ENCODE measurements at places on chromosomes 6 and 20.

DNA sequence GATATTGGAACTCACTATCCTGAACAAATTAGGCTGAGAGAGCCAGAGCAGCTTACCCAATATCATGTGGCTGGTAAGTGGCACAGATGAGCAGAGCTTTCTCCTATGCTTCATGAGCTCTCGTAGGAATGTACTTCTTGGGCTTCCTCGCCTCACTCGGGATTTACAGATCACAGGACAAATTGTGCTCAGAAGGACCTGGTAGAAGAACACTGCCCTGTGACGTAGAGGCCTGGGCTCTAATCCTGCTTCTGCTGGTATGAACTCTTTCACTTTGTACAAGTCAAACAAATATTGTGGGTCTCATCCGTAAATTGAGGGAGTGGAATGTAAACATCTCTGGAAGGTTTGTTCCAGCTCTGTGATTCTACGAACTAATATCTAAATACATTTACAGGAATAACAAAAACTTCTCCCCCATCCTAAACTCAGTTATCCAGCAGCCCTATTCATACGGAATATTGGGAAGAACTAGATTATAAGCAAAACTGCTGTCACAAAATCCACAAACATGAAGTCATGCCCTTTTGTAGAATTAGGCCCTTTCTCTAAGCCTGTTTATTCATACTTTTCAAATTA lies 187.6 kb downstream of the CLIC5 start:
- no peak for DNase-seq

- no peak for DNase-seq
Measured at GRCh38 chr6:14644381-14644780, 526.8 kb downstream of the CD83 start.

GRCh38 chr20:22546344-22546743 lies 38.0 kb downstream of the FOXA2 start:
- DNase-seq, result no peak

DNA sequence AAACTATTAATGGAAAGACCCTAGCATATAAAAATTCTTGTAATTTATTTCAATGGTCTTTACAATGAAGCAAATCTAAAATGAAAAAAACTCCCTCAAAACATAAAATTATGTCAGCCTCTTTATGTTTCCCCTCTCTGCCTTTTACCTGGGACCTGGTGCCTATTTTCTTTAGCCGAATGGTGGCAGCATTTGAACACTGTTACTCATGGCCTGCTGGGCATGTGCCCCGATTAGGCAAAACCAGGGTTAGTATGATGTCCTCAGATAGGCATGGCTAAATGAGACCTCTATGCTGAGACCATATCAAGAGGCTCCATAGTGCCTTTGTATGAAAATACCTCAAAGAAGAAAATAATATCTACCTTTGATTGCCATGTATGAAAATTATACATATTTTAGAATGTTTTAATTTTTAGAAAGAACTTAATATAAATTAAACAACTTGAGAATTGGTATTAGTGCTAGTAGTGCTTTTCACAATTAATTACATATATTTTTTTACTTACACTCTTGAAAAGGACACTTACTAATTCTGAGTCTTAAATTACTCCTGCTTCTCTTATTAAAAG lies 22.5 kb upstream of the C6orf58 start:
- DNase-seq, result no peak

- DNase-seq, result no peak
Measured at GRCh38 chr6:126002755-126003679, 16.7 kb downstream of the TRMT11 start.

GRCh38 chr6:150153905-150154492 lies 11.2 kb downstream of the PPP1R14C start:
- DNase-seq, result no peak

DNA sequence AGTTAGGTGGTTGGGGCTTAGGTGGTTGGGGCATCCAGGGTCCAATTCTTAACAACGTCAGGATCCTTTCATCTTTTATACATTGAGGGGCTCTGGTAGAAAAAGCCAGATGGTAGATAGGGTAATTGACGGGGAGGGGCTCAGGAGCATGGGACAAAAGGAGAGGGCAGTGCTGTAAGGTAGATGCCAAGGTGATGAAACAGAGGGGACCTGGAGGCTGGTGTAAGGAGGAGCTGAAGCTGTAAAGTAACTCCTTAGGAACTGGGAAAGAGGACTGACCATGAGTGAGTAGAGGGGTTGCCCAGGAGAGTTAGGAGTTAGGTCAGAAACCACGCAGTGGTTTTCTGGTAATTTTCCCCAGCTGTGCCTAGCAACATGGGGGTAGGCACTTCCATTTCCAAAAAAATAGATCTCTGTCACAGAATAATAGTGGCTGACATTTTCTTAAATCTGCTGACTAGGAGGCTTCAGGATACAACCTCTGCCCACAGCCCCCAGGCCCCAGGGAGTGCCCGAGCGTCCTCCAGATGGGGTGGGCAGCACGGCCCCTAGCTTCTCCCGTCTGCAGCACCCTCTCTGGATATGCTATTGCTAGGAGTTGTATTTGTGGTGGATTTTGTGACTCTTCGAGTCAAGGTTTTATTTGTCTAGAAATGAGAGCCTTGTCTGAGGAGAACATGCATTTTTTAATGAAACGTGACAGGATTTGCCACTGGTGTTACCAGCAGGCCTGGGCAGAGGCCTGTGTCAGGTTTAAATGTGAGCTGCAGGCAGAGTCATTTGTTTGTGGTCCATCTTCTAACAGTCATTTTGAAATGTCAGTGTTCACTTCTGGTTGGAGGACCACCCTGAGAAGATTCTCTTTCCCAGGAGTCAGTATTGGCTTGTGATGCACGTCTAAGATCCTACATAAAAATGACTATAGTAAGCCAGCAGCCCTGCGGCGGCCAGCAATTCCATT lies 44.6 kb downstream of the TULP4 start:
- DNase-seq, result no peak

DNA sequence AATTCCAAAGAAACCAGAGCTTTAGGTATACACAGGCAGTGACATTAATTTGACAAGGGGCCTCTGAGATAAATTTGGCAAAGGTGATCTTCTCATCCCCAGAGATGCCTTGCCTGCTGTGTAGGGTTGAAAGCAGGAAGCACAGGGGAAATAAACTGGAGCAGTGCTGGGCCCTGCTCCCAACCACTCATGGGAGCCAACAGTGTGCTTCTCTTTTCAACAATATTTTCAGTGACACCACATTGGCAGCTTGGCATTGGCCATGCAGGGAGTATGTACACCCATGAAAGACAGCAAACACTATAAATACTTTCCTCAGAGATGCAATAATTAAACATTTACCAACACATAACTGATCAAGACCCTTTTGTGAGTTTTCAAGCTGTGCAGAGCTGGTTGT lies 90.7 kb upstream of the F13A1 start:
- no peak for DNase-seq

- DNase-seq, result no peak
Measured at GRCh38 chr6:107661291-107661690, 162.8 kb downstream of the SCML4 start.

GRCh38 chr6:4635666-4636065 lies 140.5 kb upstream of the CDYL start:
- no peak for DNase-seq

DNA sequence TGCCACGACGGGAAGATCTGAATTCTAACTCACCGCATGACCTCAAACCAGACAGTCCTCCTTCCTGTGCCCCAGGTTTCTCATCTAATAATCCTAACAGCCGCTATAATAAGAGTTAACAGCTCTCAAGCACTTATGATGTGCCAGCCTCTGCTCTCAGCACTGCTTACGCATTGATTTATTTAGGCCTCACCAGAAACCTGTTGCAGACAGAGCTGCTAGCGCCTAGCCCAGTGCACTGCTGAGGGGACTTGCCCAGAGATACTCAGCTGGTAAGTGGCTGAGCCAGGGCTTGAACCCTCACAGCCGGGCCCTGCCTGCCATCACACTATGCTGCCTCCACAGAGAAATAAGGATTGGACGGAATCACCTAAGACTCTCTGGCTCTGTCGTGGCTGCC lies 37.7 kb downstream of the GRM4 start:
- DNase-seq, result no peak

- DNase-seq, result peak; percentile 57
Measured at GRCh38 chr6:136550330-136551071, at the start of gene MAP7. Gene MAP7 (minus strand): TSS chr6:136550422. CDS start chr6:136550408, 14 bp downstream.

DNA sequence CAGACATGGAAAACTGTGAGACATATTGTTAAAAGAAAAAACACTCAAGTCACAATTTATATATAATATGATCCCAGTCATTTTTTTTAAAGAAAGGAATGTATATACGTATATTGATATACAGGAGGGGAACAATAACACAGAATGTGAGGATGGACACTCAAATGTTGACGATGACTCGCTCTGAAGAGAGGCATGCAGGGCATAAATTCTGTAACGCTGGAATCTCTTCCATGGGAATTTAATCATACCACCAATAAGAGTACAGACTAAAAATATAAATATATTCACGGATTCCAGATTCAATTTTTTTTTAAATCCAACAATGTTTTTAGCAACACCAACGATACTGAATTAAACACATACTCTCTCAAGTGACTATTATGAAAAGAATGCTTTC lies 106.9 kb upstream of the CCDC28A start:
- DNase-seq, result no peak

GRCh38 chr6:2937627-2938003 lies 33.8 kb downstream of the SERPINB6 start:
- DNase-seq, result no peak

DNA sequence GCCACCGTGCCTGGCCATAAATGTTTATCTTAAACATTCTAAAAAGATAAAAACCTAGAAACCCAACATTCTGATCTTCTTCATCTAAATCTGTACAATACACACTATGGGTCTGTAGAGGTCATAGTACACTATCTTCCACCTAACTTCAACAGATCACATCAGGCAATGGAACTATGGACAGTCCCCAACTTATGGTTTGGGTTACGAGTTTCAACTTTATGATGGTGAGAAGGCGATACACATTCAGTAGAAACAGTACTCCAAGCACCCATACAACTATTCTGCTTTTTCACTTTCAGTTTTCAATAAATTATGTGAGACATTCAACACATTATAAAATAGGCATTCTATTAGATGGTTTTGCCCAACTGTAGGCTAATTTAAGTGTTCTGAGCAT lies 23.1 kb downstream of the FKBP5 start:
- DNase-seq, result no peak

GRCh38 chr20:60467078-60467477 lies 508.9 kb downstream of the CDH26 start:
- DNase-seq, result no peak

- peak; percentile 87 for DNase-seq
Measured at GRCh38 chr20:5080384-5080877, 39.3 kb downstream of the PCNA start.

DNA sequence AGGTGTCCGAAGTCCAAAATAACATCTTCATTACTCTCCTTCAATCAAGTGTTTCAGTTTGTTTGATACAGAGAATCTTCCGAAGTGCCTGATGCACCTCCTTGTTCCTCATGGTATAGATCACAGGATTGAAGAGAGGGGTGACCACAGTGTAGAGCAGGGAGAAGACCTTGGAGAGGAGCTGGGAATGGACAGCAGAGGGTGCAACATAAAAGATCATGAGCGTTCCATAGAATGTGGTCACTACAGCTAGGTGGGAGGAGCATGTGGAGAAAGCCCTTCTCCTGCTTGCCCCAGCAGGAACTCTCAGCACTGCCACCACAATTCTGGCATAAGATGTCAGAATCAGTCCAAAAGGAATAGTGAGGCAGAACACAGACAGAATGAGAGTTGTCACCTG lies 11.9 kb downstream of the OR12D1 start:
- no peak for DNase-seq

DNA sequence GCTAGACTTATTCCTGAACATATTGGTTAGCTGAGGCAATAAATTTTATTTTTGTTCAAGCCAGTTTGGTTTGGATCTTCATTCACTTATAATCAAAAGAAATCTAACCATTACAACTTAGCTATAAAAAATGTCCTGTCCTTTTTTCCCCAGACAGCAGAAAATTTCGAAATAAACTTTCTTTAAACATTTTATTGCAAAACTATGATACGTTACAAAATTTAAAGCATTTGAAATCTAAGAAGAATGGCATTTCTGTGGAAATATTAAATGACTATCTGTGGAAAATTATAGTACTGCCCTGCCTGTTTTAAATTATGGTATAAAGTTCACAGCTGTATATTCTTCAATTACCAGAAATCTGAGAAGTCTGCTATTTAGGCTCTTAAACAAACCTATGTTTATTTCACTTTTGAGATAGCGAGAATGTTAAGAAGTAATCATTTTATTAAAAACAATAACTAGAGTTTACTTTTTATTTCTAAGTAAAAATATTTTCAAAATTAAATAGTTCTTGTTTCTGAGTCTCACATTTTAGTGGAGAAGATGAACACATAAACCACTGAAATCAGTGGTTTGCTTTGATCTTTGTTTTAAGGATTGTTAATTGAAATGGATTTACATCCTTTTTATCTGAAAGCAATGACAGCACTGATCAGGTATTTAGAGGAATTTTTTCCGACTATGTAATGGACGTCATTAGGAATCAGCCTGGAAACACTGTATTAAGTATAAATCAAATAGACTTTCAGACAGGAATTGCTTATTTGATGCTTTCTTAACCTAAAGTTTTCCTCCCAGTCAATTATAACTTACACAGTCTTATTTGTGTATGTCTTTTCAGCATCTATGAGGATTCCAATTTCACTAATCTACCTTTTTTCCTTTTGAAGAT lies 553.7 kb downstream of the COL12A1 start:
- no peak for DNase-seq

- no peak for DNase-seq
Measured at GRCh38 chr20:26243731-26244130, 547.1 kb upstream of the ZNF337 start.

DNA sequence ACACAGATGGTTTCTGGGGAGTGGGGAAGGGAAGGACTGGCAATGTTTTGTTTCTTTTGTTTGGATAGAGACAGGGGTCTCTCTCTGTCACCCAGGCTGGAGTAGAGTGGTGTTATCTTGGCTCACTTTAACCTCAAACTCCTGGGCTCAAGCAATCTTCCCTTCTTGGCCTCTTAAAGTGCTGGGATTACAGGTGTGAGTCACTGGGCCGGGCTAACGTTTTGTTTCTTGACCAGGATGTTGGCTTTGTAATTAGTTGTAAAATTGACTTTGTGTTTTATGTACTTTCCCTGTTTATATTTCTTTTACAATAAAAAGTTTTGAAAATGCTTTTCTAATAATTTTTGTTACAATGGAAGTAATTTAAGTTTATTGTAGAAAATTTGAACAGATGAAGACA lies 10.9 kb downstream of the SPATS1 start:
- DNase-seq, result no peak

GRCh38 chr6:78153976-78154375 lies 501.1 kb downstream of the MEI4 start:
- no peak for DNase-seq

GRCh38 chr6:72631480-72631879 lies 9.6 kb downstream of the KCNQ5 start:
- no peak for DNase-seq

Data from suppressor macrophage treated with lipopolysaccharide for 1 hour (primary cell).